Right lobe of liver (tissue), 6 donors: ENCODE measurements at places on chromosomes 5 and 9. TPM values are rescaled to one million over a fixed set of nuclear protein-coding genes. Genes with fewer than 3 reads are reported as not detected.

Gene PCDHB3
- total RNA-seq: 0.30 TPM

Gene RANBP17
- 4.9 TPM for total RNA-seq

Gene ADAMTSL2
- 15.5 TPM for total RNA-seq

Gene LAMC3
- 3.0 TPM for total RNA-seq

Gene NUTM2G
- total RNA-seq: not detected

Gene TLR4
- total RNA-seq: 7.6 TPM

Gene TMED7
- total RNA-seq: 103 TPM
